ENCODE measurements at places on chromosomes 13 and 19.

DNA sequence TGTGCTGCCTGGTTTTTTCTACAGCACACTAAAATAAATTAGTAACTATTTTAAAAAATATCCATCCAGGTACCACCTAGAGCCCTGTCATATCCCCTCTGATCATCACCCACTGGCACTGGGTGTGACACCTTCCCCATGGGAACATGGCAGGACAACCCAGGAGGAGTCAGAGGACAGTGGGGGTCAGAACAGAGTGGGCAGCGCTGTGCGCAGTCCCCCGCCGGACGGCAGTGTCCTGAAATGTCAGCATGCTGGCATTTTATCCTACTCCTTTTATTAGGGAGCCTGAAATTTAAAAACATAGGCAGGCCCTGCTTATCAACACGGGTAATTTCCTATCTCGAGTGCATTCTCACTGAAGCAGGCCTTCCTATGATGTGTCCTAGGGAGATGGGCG is 42.1 kb upstream of the GAS6 start:
- no peak for DNase-seq

- DNase-seq, result no peak
Measured at GRCh38 chr13:95684418-95684817, 7.5 kb downstream of the DNAJC3 start.

- peak; percentile 25 for DNase-seq
Measured at GRCh38 chr13:21675095-21675991, 4.5 kb downstream of the FGF9 start.

DNA sequence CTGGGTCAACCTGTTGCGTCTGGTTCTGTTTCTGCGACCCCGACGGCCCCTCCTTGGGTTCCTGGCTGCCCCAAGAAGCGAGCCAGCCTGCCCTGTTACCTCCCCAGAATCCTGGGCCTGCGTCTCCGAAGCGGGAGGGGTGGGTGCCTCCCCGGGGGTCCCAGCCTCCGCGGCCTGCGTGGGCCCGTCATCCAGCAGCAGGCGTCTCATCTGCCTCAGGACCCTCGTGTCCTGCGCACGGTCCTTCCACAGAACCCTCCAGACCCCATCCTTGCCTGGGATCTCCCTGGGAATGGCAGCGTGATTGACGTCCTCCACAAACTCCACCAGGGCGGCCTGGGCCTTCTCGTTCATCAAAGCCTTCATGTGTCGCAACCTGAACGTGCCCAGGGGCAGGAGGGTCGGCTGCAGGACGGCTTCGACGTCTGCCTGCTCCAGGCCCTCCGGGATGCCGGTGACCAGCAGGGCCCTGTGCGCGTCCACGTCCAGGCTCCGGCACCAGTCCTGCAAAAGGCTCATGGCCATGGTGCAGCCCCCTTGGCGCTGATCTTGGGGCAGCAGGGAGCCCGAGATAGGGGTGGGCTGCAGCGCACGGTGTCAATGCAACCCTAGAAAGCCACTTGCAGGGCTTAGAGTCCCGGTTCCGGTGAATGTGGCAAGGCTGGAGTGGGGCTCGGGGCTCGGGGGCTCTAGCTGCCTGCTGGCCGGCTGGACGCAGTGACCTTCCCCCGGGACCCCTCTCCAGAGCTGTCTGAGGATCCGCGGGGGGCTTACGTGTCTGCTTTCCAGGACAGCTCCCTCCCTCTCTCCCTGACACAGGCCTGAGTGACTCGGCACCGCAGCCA is 504 bp downstream of the PNMA8B start:
- no peak for DNase-seq

DNA sequence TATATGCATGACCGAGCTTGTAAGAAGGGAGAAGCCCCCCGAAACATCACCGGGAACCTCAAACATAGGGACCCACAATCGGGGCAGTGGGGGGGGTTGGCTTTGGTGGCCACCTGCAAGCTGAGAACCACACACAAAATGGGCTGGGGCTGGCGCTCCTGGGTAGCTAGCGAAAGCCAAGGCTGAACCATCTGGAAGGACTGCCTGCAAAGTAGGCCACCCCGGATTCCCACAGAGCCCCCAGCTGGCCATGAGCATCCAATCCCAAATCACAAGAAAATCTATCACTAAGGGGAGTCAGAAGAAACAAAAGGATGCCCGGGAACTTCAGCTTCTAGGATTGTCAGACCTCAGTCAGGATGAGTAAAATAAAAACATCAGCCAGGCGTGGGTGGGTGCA is 2.8 kb upstream of the PSPN start:
- DNase-seq, result no peak

- DNase-seq, result no peak
Measured at GRCh38 chr13:67314405-67314804, 84.3 kb upstream of the PCDH9 start.

DNA sequence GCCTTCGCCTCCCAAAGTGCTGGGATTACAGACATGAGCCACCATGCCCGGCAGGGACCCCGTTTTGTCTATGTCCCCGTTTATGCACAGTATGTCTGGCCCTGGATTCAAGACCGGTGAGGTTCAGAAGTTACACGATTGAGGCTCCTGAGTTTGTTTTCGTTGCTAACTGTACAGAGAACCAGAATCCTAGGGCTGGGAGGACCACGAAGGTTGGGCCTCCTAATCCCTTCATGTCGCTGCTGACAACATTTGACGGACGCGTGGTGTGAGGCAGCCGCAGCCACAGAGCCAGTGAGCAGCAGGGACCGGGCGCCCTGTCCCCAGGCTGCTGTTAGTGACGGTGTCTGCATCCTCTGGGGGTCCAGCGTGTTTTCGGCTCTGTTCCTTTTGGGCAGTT is 91.4 kb downstream of the ATP11A start:
- DNase-seq, result no peak

- peak; percentile 65 for DNase-seq
Measured at GRCh38 chr13:94657167-94657566, 55.2 kb downstream of the SOX21 start.

DNA sequence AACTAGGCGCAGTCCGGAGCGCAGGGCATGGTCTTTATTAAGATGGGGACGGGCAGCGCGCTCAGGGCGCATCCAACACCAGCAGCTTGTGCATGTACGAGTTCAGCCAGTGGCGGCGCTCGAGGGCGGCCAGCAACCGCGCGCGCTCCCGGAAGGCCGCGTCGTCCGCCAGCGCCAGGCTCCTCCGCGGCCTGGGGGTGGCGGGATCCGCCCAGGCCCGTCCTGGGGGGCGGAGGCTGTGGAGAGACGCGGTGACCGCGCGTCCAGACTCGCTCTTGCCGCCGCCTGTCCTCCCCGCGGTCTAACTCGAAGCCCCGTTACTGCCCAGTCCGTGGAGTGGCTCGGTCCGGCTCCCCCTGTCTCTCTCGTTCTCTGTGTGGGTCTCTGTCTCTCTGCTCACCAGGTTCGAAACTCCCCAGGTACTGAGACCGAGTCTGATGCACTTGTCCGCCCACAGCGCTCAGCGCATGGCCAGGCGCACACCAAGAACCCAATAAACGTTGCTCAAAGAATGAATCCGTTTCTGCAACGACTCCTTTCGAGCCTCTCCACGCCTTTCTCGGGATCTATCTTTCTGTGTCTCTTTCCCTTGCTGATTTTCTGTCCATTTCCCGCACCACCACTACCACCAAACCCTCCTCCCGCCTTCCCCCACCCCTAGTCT is 702 bp downstream of the PTH2 start:
- peak; percentile 63 for DNase-seq

- DNase-seq, result no peak
Measured at GRCh38 chr13:91017669-91018053, 329.8 kb upstream of the MIR17HG start.

- DNase-seq, result no peak
Measured at GRCh38 chr13:21910546-21910945, 239.7 kb downstream of the FGF9 start.

GRCh38 chr13:113668491-113668971 is 1.5 kb downstream of the GRK1 start:
- no peak for DNase-seq

DNA sequence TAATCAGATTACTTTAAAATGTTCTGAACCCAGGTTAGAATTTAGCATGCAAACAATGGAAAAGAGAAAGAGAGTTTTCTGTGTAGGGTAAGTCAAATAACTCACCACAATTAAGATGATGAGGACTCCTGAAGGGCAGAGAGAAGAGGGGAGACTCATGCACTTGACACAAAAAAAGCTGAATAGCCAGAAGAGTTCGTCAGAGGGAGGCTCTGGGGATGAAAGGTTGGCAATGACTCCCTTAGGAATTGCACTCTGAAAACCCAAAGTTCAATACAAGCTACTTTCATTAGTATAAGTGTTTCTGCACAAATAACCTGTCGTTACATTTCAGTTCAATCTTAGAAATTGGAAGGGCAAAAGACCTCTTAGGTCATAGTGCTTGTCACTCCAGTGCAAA is 434.4 kb upstream of the PCDH9 start:
- no peak for DNase-seq
